Heart right ventricle (tissue), 16 donors: ENCODE measurements at places on chromosomes 2 and 18. TPM values are rescaled to one million over a fixed set of nuclear protein-coding genes. Genes with fewer than 3 reads are reported as not detected.

- DNase-seq = no peak
Measured at GRCh38 chr2:37412231-37412630, 67.8 kb downstream of the QPCT start.

GRCh38 chr2:43877782-43878464 lies 39.2 kb downstream of the ABCG8 start:
- peak; percentile 36 for DNase-seq

DNA sequence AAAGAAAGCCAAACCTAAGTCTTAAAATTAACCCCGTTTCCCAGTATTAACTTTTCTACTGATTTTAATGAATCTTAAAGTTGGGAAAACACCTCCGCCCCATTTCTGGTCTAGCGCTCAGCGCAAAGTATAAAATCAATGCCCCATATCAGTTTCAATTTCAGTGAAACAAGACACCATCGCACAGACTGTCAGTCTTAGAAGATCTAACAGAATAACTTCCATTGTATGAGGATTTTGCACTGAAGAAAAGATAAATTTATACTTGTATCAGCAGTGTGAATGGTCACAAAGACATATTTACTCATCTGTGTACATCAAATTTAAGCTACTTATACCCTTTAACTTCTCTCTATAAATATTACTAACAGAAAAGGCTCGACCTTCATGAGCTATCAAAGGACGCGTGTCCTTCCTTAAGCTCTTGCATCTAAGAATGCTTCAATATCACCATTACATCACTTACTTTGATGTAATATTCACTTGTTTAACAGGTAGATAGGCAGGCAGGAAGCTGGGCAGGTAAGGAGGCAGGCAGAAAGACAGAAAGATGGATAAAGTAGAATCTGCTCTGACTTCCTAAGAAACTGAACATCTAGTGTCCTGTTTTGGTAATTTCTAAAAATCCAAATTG lies 183.0 kb downstream of the TCF4 start:
- DNase-seq = no peak

- no peak for DNase-seq
Measured at GRCh38 chr2:50225021-50225928, 806.7 kb downstream of the NRXN1 start.

DNA sequence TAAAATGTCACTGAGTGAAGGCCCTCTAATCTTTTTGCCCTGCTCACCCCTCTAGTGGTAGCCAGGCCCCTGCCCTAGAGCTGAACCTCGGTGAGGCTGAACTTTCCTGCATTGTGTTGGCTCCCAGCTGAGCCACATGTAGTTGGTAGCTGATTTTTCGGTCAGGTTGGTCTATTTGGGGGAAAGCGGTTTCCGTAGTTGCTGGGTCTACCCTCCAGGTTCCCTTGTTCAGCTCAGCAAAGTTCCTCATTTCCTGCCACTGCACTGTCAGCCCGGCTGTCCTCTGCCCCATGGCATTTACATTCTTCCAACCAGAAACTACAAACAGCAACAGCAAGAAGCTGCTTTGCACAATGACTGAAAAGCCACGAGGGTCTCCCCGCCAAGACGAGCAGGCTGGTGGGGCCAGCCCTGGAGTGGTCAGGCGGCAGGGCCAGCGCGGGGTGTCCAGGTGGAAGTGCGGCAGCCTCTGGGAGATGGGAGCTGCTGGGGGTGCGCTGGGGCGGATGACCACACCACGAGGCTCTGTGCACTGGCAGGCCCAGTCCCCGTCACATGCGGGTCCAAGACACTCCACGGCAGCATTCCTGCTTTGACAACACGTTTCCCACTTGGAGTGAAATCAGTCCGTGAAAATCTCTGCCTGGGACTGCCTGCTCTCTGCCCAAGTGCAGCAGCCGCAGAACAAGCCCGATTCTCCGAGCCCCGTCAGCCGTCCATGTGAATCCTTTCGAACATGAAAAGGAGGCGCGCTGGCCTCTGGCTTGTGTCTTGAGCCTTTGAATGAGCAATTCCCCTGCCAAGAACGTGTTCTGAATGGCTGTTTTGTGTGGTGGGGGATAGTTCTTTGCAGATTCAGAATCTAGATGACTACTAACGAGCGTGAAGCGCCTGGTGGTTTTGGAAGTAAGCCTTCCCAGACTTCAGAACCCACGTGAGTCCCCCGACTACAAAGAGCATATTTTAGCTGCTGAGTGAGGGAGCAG lies 159.4 kb downstream of the ASB1 start:
- DNase-seq = no peak

DNA sequence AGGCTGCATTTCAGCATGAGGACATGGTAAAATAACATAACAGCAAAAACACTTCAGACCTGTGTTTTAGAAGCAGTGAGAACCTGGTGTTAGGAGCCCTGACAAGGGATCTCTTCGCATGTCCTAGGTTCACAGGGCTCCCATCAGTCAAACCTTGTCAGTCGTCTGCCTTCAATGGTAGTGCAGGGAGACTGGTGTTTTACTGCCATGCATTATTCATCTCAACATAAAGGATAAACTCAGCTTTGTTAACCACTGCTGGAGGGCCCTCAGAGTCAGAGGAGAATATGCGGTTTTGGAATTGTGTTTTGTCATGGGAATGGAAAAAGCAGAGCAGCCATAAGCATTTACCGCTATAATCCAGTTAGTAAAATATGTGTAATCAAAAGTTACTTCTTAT lies 275.9 kb upstream of the GCFC2 start:
- no peak for DNase-seq

GRCh38 chr2:7703543-7704144 lies 786.4 kb downstream of the RNF144A start:
- no peak for DNase-seq

Gene CMPK2
- 13.0 TPM for total RNA-seq

DNA sequence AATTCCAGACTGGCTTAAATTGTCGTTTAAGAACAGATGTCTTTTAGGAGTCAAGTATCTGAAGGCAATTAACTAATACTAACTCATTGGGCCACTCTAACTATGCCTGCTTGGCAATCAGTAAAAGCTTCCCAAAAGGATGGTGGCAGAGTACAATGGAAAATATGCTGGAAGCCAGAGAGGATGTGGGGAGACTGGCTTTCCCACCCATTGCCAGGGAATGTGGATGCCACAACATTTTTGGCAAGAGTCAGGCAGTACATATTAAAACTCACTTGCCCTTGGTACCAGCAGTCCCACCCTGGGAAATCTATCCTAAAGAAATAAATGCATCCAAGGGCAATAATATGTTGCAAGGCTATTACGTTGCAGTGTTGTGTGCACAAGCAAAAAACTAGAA lies 74.0 kb upstream of the FZD7 start:
- DNase-seq = no peak

Gene RBBP8
- total RNA-seq = 6.8 TPM

DNA sequence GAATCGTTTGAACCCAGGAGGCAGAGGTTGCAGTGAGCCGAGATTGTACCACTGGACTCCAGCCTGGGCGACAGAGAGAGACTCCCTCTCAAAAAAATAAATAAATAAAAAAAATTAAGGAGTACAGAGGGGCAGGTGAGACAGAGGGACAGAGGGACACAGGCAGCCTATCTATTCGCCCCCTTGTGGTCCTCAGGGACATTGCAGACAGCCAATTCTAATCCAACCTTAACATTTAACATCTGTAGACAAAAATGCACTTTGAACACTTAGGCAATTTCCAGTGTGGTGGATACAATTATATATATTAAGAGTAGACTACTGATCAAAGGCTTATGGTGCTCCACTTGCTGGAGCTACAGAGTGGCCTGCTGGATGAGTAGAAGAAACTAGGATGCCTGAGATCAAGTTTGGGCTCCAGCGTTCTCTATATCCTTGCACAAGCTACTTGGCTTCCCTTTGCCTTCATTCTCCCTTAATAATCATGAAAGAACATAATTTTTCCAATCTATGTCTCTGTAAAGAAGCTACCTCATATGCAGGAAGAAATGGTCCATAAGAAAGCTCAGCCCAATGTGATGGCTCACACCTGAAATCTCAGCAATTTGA lies 8.2 kb upstream of the SMARCAL1 start:
- DNase-seq = no peak

- no peak for DNase-seq
Measured at GRCh38 chr18:25123438-25124232, 228.3 kb downstream of the ZNF521 start.

Gene ADRA2B
- 1.5 TPM for total RNA-seq

- no peak for DNase-seq
Measured at GRCh38 chr18:47331026-47331425, 79.6 kb upstream of the SKOR2 start.

Gene UPP2
- total RNA-seq = not detected

Gene DUSP19
- total RNA-seq = 9.3 TPM

Gene SH3BP4
- 11.4 TPM for total RNA-seq

DNA sequence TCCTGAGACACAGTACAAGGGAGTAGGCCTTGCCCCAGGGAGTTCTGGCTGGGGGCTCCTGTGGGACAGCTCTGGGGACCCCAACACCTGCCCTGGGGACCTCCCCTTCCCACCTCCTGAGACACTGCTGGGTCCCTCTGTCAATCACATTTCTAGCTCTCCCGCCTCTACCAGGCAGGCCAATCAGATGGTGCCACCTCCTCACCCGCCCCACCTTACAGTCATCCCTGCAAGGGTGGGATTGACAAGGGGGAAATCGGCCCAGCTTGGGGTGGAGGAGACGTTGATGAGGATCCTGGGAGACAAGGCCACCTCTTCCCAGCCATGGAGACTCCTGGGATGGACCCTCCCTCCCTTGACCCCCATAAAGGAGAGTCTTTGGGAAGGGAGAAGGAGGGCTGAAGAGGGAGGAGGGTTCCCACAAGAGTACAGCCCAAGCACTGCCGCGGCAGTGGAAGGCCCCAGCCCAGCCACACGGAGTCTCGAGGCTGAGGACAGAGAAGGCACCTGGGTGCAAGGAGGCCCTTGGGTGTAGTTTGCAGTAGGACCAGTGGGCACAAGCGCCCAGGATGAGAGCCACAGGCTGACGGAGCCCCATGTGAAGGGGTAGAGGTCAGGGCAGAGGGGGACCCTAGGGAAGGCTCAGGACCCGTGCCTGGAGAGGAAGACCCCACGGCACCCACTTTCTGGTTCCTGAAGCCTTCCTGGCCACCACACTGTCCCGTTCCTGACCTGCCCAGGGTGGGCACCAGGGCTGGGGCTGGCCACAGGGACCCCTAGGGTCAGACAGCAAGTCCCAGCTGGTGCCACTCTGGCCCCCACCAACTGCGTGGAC lies 109.9 kb upstream of the OTOS start:
- DNase-seq = no peak

DNA sequence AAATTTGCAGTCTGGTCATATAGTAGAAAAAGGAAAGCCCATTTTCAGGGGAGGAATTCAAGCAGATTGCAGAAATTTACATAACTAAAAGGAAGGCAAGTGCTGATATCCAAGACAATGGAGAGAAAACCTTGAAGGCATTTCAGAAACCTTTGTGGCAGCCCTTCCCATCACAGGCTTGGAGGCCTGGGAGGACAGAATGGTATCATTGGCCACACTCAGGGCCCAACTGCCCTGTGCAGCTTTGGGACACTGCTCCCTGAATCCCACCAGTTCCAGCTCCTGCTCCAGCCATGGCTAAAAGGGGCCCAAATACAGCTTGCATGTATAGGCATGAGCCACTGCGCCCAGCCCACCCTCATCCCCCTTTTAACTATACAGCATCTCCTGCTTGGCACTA lies 81.1 kb upstream of the NYAP2 start:
- no peak for DNase-seq

GRCh38 chr2:2112416-2113105 lies 218.5 kb downstream of the MYT1L start:
- DNase-seq = no peak

DNA sequence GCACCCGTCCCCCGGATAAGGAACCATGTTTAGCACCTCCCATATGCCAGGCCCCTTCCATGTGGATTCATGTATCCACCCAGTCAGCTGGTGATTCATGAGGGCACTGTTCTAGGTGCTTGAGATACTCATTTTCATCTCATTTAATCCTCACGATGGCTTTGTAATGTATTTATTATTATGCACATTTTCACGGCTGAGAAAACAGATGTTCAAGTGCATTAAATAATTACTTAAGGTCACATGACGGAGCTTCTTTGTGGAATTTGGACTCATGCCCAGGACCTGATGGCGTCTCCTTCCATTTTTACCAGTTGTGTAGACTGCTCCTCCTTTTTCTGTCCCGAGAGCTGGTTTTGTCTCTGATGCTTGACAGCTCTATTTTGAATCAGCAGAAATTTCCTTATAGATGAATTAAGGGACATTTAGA lies 72.2 kb upstream of the RBM44 start:
- peak; percentile 79 for DNase-seq

Gene AFF3
- total RNA-seq = 10.3 TPM

DNA sequence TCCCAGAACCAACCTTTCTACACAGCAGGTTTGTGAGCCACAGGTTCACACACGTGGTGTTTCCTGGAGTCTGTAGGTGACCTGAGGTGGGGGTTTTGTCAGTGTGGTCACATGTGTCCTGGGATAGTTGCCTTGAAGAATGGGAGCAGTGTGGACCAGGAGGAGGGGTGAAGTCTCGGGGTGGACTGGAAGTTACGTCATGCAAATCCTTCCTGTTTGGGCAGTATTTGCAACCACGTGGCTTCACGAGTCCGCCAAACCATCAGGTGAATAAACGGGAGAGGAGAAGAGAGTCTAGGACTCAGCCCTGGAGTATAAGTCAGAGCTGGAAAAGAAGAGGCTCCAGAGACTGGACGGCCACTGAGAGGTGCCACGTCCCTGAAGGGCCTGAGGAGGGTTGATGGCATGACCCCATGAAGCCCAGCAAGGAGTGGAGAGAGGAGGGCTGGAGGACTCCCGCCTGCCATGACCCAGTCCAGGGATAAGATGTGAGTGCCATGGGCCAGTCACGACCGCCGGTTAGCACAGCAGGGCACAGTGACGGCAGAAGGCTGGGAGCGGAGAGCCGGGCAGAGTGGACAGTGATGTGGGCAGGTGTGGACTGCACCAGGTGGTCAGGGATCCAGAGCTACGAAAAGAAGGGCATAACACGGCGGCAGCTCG lies 16.5 kb downstream of the LPIN1 start:
- DNase-seq = no peak

GRCh38 chr2:52622266-52622665 lies 1145.3 kb upstream of the CHAC2 start:
- no peak for DNase-seq

DNA sequence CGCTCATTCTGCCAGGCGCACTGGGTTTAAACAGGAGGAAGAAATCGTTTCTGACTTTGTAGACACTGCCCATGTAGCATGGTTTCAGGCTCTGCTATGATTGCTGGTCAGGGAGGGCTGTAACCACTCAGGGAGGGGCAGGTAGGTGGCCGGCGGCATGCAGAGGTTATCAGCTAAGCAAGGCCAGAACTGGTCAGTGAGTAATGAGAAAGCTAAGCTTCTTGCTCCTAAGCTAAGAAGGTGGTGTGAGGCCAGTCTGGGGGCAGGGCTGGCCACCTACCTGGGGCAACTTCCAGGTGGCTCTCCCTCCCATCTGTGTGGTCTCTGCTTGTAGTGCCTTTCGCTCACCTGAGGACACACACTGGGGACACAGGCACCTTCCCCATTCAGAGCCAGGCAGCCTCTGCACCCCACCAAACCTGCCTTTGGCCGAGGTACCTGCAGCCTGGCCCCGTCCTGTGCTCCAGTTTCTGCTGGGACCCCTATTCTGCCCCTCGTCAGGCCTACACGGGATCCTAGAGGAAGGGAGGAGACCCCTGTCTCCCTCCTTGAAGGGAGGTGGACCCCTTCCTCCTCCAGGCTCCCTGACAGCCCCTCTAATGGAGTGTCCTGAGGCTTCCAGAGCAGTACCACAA lies 195.9 kb downstream of the SEPTIN10 start:
- DNase-seq = no peak
